ENCODE measurements at places on chromosomes 13 and 19.

- peak; percentile 4 for DNase-seq
Observed at GRCh38 chr13:47025791-47026447, 129.1 kb upstream of the HTR2A start.

DNA sequence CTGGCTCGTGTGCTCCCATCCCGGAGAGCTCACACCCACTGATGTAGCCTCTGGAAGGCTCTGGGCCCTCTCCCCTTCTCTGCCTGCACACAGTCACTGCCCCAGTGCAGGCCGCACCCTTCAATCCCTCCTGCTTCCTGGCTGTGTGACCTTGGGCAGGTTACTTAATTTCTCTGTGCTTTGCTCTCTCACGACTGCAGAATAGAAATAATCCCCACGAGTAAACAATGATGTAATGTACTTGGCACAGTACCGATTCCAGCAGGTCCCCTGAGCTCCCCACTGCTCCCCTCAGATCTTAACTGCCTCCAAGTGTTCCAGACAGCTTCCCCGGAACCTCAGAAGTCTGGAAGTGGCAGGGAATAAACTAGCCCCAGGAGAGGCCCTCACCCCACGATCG, 16.1 kb downstream of the LIG1 start:
- no peak for DNase-seq

GRCh38 chr19:46232029-46232428, 2.5 kb downstream of the IGFL1 start:
- DNase-seq, result no peak

DNA sequence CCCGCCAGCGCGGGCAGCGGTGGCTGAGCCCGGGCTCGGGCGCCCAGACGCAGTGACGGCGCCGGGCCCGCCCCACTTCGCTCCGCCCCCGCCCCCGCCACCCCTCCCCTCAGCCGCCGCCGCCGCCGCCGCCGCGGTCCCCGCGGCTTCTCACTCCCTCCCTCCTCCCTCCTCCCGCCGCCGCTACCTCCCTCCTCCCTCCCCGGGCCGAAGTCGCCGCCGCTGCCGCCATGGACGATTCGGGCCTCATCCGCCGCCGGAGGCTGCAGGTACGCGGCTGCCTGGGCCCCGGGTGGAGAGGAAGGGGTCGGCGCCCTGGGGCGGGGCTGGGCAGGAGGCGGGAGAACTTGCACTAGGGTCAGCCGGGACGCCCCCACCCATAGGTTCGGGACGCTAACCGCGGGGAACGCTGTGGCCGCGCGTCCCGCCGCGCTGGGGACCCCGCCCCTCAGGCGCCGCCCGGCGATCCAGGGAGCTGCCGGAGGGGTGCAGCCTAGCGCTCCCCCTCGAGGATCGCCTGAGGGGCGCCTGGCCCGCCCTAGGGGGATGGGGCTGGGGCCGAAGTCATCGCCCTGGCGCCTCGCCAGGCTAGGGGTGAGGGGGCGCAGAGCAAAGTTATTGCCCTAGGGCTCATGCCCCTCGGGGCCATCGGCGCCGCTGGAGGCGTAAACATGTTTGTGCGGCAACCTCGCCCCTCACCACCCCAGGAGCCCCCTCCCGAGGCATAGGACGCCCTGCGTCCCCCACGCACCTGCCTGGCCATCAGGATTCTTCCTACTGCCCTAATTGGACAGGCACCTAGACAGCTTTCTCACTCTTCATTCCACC, 427 bp downstream of the RTBDN start:
- no peak for DNase-seq

DNA sequence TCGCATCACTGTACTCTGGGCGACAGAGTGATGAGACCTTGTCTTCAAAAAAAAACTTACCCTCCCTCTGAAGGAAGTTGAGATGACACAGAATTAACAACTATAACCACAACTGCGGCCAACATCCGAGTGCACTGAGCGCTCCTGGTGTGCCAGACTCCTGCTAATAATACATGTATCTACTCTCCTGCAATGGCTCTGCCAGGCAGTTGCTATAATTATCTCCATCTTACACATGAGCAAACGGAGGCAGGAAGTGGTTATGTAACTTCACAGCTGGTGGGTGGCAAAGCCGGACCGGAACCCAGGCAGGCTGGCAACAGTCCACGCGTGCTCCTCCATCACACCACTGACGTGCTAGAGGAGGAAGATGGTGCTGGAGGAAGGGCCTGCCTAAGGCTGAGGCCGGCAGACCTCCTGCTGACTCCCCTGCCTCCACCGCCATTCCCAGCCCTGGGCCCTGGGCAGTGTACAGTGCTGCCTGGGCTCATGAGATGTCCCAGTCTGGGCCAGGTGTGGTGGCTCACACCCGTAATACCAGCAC, 12.6 kb downstream of the XRCC1 start:
- DNase-seq, result peak; percentile 97

DNA sequence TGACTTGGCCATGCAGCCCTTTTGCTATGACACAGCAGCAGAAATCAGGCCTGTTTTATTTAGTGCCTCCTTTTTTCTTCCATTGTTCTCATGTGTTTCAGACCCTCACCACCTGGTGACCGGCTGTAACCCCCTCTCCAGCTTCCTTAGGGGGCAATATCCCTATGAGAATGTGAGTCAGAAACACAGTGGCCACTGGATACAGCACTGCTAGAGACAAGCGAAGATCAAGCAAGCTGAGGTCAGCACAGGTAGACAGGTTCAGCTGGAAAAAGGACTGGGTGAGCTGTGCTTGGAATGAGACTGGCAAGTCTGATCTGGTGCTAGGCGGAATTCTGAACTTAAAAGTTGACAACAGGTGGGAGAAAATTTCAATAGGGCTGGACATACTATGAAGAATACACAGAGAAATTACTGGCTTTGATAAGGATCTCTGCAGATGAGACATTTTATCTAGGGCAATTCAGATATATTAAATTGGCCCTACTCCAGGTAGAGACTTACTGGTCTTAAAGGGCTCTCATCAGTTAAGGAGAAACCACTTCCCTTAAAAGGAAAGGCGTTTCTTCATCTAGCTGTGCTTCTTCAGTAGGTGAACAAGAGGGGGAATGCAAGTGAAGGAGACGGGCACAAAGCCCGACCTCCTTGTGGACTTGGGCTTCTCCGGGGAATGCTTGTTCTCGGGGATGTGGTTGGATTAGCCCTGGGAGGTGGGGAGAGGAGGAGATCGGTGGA, 83.3 kb downstream of the ERCC5 start:
- no peak for DNase-seq

DNA sequence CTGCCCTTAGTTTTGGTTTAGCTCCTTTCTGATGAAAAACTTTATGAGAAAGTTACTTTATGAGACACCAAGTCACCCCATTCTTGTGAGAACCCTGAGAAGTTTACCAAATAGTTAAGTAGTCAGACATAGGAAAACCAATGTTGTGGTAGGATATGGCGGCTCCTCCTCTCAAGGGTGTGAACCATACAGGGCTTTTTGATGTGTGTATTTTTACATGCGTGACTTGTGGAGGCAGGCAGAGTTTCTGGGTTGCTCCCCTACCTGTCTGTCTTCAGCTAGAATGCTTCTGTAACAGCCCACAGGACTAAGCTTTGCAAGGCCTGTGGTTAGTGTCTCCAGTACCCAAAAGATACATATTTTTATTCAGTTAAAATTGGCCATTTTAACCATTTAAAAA, 18.3 kb downstream of the UBAC2 start:
- DNase-seq, result no peak

GRCh38 chr13:34868733-34869132, 73.3 kb upstream of the NBEA start:
- no peak for DNase-seq

- no peak for DNase-seq
Observed at GRCh38 chr13:103203735-103204330, 137.6 kb upstream of the SLC10A2 start.

DNA sequence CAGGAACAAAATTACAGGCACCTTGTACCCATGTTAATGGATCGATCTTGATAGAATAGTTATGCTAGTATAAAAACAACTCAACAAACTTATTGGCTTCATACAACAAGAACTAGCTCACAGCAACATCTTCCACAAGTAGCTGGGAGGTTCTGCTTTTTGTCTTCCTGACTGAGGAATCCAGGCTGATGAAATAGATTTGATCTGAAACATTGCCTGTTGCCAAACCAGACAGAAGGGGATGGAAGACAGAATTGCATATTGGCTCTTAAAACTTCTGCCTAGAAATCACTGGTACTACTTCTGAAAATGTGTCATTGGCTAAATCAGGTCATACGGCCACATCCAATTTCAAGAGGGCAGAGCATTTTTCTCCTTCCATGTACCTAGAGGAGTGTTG, 267.3 kb downstream of the RFC3 start:
- DNase-seq, result no peak

DNA sequence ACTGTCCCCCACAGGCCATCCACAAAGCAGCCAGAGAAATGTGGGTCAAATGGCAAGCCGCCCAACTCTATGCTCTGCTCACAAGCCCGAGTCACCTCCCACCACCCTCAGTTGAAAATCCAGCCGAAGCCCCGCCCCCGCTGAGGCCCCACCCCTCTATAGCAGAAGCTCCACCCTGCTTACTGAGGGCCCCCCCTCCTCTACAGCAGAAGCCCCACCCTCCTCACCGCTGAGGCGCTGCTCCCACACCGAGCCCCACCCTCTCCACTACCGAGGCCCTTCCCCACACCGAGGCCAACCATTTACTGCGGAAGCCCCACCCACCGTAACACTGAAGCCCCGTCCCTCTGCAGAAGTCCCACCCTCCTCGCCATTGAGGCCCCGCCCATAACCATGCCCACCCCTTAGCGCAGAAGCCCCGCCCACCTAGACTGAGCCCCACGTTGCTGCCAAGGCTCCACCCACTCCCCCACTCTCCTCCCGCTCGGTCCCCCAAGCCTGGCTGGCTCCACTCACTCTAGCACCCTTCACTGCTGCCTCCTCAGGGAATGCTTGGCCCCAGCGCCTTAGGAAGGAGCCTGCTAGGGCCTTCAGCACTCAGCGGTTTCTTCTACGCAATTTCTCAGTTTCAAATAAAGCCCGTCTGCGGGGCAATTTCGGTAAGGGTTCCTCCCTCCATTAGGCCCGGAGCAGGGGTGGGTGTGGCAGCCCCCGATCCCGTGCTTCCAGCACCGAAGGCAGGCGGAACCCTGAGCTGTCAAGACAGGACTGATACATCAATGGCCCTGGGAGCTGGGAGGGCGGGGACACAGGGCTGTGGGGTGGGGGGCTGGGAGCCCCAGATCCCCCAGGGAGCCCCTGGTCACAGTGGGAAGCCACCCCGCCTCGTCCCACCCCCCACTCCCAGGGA, 9.0 kb upstream of the MYDGF start:
- DNase-seq, result peak; percentile 91

DNA sequence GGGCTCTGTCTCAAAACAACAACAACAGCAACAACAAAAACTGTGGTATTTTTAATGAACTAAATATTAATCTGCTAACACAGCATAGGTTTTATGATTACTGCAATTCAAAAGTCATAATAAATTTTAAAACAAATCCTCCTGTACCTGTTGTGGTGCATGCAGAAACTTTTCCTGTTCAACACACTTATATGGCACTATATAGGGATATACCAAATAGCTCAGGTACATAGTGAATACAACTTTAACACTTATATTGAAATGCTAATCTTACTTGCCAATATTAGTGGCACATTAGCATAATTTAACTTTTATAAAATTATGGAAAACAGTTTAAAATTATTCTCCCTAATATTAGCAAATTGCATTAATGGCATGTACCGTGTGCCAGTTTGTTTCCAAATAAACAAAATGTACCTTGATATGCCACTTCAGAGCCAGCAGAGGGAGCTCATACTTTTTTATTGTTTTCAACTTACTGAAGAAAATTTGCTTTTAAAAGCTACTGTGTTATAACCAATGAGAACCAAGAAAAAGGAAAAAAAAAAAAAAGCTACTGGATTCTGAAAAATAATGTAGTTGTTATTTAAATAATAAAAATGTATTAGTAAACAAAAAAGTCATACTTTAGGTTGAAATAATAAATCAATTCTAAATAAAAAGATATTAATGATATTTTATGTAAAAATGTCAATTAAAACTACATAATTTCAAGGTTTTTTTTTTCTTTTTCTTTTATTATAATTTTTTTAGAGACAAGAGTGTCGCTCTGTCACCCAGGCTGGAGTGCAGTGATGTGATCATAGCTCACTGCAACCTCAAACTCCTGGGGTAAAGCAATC, 18.0 kb upstream of the RBM26 start:
- DNase-seq, result no peak

DNA sequence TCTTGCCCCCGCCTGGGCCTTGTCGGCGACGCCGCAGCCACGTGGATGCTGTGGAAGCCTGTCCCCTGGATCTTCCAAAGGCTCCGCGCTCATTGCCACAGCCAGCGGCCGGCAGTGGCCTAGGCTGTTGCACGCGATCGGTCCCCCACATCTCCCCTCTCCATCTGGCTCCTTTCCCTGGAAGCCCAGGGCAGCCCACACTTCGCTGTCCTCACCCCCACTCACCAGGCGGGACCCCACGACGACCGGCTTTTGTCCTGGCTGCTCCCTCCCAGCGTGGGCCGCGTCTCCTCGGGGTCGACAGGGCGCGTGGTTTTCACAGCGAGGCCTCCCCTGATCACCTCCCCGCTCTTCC, 605 bp upstream of the TEX30 start:
- no peak for DNase-seq

DNA sequence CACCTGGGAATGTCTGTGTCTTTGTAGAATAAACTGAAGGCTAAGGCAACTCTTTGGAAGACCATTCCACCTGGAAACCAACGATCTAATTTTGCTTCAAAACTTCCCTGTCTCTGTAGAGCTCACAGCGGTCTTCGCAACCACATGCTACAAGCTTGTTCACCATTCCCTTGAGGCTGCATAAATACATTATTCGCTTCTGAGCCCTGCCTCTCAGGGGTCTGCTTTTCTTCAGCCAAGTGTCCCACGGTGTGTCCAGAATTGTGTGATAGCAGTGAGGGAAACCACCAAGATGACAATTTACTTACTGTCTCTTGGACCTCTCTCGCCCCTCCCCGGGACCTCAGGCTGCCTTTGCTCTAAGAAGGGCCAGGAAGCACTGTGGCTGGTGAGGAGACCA, 51.1 kb downstream of the GPR12 start:
- no peak for DNase-seq

- DNase-seq, result no peak
Observed at GRCh38 chr13:26024558-26024957, 27.3 kb downstream of the SHISA2 start.

DNA sequence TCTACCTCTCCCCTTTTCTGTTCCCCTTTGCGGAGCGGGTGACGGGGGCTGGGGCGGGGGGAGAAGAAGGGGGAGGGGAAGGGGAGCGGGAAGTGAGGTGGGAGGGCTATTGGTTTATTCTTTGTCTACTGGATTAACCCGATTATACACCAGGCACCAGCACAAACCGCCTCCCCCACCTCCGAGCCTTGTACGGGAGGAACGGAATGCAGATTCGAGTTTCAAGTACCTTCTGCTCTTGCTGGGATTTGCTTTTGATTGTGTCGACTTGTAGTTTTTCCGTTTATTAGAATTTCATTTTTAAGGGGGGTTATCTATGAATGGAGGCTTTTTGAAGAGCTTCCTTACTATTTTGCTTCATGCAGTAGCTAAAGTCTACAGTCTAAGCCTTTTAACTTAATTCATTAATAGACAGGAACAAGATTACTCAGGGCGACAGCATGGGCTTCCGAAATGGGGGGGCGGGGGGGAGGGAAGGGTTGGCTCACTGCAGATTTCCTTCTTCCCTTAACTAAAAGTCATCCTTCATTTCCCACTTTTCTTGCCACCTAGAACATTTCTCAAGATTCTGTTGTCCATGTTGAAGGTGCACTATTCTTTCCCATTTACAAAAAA, 937 bp upstream of the SPRY2 start:
- peak; percentile 46 for DNase-seq
